Temporal lobe (tissue), 4 donors: ENCODE measurements at places on chromosomes 3 and 15. TPM values are rescaled to one million over a fixed set of nuclear protein-coding genes. Genes with fewer than 3 reads are reported as not detected.

LDHAL6B gene
- not detected for total RNA-seq

IQCF5 gene
- not detected for total RNA-seq

REC114 gene
- not detected for total RNA-seq

PRR20G gene
- total RNA-seq = not detected

PLD1 gene
- 3.9 TPM for total RNA-seq

COLQ gene
- 1.7 TPM for total RNA-seq

SLMAP gene
- total RNA-seq = 39.8 TPM

ARHGEF26 gene
- total RNA-seq = 7.9 TPM

P2RY12 gene
- total RNA-seq = 15.0 TPM

CLPX gene
- 61.2 TPM for total RNA-seq

HIGD2B gene
- not detected for total RNA-seq

RPL15 gene
- total RNA-seq = 1,999 TPM

CYP1A2 gene
- not detected for total RNA-seq

APH1B gene
- total RNA-seq = 16.0 TPM

FAN1 gene
- total RNA-seq = 21.6 TPM

ATP10A gene
- 0.74 TPM for total RNA-seq

DAZL gene
- not detected for total RNA-seq

OXTR gene
- 0.74 TPM for total RNA-seq

TMEM158 gene
- total RNA-seq = 14.5 TPM

GOLGA8T gene
- total RNA-seq = 0.49 TPM

TLR9 gene
- total RNA-seq = not detected

FHIT gene
- total RNA-seq = 2.0 TPM

RPSA gene
- total RNA-seq = 976 TPM

ISLR gene
- total RNA-seq = 12.0 TPM

RTP1 gene
- total RNA-seq = 0.25 TPM

SMAD6 gene
- total RNA-seq = 1.7 TPM

GHSR gene
- not detected for total RNA-seq

TMC3 gene
- total RNA-seq = 0.25 TPM

ZNF660 gene
- 11.3 TPM for total RNA-seq

CDHR4 gene
- total RNA-seq = under 0.01 TPM

GMNC gene
- total RNA-seq = 0.49 TPM

ZNF662 gene
- 15.0 TPM for total RNA-seq

IMPG2 gene
- 1.7 TPM for total RNA-seq

EXD1 gene
- total RNA-seq = 0.25 TPM

CKMT1B gene
- 6.9 TPM for total RNA-seq

EFCC1 gene
- 0.25 TPM for total RNA-seq

UBE2E2 gene
- 81.9 TPM for total RNA-seq
